ENCODE measurements at places on chromosomes 12 and 14.

DNA sequence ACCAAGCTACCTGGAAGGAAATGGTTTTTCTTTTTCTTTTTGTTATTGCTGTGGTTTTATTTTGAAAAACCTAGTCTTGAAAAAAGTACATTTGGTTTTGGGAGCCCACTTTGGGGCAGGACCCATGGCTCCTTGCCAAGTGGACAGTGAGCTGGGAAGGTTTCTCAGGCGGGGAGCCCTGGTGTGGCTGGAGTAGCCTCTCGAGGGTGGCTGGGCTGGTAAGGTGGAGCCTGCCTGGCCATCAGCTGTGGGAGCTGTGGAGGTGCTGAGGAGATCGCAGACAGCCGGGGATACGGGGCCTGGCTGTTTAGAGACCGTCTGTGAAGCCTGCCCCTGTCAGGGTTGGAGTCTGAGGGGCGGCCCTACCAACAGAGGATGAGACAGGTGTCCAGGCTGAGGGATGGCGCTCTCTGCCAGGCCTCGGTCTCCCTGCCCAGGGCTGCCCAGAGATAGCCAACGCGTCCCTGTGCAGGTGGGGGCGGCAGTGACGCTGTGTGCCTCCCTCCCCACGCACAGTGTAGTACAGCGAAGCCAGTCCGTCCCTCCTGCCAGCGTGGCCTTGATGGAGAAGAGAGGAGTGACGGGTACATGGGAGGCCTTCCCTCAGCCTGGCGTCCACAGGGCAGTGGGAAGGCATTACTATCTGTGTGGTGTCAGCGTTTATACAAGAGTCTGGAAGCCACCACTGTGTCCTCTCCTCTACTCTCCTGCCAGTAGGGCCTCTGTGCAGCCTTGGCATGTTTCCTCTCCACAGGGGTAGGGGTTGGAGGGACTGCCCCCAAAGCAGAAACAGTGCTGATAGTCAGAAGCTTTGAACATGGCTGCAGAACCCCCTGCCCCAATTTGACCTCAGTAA, 5.9 kb downstream of the RIN3 start:
- no peak for DNase-seq

DNA sequence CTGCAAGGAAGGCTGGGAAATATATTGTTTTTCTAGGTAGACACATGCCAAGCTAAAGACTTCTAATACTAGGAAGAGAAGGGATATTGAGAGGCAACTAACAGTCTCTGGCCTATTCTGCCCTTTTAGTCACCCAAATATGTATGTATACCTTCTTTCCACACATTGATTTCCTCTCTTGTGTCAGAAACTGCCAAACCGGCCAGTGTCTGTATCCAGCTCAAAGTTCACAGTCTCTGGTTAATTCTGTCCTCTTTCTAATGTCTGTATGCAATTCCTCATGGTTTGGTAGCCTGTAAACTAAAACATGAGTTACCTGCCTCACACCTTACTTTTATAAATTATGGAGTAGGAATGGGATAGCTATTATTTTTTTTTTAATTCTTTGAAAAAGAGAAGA, 25.2 kb upstream of the CPSF6 start:
- DNase-seq: no peak

DNA sequence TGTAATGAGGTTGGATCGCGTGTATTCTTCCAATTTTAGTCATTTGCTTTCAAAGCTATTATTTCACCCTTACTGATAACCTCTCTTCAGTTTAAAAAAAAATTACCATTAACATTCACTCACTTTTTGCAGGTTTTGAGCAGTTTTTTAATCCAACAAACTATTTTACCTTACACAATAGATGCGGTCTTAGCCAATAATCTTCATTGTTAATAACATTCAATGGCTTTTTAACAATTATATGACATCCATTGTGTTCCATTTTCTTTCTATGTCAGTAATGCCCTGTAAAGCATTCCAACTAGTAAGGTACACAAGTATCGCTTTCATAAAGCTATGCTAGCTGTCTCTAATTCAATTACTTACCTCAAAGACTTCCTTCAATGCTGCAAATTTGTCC, 18.9 kb upstream of the OTX2 start:
- no peak for DNase-seq

GRCh38 chr12:66942741-66943465, 264.0 kb upstream of the GRIP1 start:
- DNase-seq: no peak

DNA sequence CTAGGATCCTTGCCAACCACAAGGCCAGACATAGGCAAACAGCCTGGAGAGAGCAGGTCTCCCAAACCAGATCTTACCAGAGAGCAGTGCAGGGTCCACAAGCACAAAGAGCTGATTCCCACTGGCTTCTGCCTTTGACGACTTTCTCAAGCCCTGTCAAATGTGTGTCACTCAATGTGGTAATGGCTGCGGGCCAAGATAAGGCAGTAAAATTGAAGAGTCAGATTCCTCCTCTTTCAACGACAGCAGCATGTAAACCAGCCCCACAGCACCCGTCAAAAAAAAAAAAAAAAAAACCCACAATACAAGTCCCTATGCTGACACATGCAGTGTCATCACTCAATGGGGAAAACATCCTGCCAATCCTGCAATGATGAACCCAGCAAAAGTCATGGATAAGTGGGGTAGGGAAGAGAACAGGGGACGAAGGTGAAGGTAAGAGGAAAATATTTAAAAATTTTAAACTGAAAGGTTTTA, at the start of gene STON2:
Gene STON2, minus strand, starts transcription at position 123 of the 477 bp plus-strand sequence. CDS start 1,942 bp downstream, outside the sequence.
- DNase-seq: no peak

- no peak for DNase-seq
Observed at GRCh38 chr12:9948606-9949296, 16.6 kb upstream of the CLEC2A start.

DNA sequence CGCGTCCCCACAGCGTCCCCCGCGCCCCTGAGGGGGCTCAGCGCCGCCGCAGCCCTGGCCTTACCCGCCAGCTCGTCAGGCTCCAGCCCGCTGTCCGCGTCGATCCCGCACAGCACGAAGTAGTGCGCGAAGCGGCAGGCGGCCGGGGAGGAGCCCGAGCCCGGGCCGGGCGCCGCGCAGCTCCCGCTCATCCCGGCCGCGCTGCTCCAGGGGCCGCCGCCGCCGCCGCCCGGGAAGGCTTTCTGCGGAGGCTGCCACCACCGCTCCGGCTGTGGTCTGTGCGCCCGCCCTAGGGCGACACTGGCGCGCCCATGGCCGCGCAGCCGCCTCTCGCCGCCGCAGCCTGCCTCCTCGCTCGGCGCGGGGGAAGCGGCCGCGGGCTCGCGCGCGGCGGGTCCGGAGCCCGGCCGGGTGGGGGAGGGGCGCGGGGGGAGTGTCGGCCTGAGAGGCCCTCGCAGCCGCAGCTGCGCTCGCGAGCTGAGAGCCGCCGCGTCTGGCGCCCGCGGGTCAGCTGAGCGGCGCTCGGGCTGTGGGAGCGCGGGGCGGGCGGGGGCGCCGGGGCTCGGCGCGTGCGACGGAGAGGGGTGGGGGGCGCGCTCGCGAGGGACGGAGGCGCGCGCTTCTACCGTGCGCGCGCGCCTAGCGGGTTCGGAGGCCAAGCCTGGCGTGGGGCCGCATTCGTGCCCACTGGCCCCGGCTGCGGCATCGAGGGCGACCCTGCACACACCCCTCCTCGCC, at the start of gene DENND5B:
Gene DENND5B, minus strand, starts transcription at position 495 of the 738 bp plus-strand sequence. Its CDS starts 304 bp downstream, at position 191.
- peak; percentile 83 for DNase-seq

DNA sequence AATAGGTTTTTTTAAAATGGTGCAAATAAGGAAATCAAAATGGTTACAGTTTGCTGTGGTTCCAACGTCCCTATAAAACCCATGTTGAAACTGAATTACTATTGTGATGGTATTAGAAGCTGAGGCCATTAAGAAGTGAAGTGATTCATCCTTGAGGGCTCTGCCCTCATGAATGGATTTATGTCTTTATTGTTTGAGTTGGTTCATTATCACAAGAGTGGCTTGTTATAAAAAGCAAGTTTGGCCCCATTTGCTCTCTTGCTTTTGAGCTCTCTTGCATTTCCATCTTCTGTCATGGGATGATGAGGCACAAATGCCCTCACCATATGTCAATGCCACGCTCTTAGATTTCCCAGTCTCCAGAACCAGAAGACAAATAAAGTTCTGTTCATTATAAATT, 62.3 kb downstream of the PRKD1 start:
- DNase-seq: no peak

DNA sequence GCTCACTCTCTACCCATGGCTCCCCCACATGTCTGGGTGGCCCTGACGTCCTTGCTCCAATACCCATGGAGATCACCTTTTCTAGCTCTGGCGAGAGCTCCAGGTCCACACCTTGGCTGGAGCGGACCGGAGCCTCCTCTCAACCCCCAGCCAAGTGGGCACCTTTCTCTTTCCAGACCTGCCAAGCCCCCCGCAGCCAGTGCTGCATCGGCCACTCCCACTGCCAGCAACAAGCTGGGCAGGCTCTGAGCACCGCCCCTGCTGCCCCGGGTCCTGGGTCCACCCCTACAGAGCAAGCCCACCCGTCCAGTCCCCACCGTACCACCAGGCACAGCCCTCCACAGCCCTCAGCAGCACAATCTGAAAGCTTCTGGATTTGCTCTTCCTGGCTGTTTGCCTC, 98.2 kb upstream of the C14orf180 start:
- DNase-seq: no peak

- DNase-seq: no peak
Observed at GRCh38 chr14:33629792-33630191, 321.1 kb downstream of the EGLN3 start.

Measured in HuH-7 (cell line).